Ovary (tissue), 10 donors: ENCODE measurements at places on chromosomes 3 and 15. TPM values are rescaled to one million over a fixed set of nuclear protein-coding genes. Genes with fewer than 3 reads are reported as not detected.

GRCh38 chr3:154480033-154480432 is 50.0 kb upstream of the GPR149 start:
- H3K4me1 ChIP-seq: no peaks in the 10 kb centered on the region
- H3K36me3 ChIP-seq: no peaks in the 10 kb centered on the region
- H3K27ac ChIP-seq: no peak overlapping the region
- H3K4me3 ChIP-seq: no peak overlapping the region
- H3K27me3 ChIP-seq: no peaks in the 10 kb centered on the region

GRCh38 chr3:12954891-12955650 is 113.7 kb upstream of the RPL32 start:
- no peaks in the 10 kb centered on the region for H3K36me3 ChIP-seq
- H3K4me1 ChIP-seq: peaks cover 48% of the 10 kb centered on the region
- H3K27ac ChIP-seq: no peak overlapping the region
- no peak for DNase-seq
- H3K4me3 ChIP-seq: no peak overlapping the region

DNA sequence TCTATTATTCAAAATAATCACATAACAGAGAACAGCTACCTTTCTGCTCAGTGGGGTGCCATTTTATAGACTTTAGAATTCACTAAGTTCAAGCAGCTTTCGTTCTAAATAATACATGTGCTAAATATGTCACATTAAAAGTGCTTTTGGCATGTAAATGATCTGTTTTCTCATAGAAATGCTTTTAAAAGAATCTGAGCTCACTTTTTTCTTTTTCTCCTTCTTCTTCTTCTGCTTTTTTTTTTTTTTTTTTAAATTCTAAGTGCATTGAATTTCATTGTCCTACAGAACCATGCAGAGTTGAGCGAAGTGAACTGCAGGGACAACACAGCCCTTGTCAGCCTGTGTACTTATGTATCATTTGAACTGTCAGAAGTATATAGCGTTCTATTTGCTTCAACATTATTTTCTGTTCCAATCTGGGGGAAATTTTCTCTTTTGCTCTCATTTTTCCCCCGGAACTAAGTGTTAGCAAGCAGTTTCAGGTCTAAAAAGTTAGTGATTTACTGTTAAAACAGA is 193.8 kb upstream of the TMCO5A start:
- DNase-seq: no peak
- no peaks in the 10 kb centered on the region for H3K4me1 ChIP-seq
- no peak overlapping the region for H3K27ac ChIP-seq
- no peaks in the 10 kb centered on the region for H3K27me3 ChIP-seq

DNA sequence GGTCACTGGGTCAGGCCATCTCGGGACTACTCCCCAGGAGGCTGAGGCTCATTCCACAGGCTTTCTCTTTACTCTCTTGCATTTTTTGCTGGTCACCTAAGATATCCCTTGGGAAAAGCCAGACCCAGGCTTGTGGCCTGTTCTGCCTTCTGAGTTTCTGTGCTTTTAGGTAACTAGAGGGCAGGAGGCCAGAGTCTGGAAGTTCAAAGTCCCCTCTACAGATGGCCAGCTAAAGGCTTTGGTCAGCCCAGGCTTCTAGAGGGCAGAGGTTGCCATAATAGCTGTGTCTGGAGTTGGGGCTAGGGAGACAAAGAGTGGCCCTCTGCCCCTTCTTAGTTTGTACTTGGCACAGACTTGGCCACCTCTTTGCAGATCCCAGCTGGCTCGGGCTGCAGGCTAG is 8.4 kb upstream of the PARP6 start:
- H3K4me1 ChIP-seq: no peaks in the 10 kb centered on the region
- no peak for DNase-seq
- H3K27ac ChIP-seq: no peak overlapping the region

DNA sequence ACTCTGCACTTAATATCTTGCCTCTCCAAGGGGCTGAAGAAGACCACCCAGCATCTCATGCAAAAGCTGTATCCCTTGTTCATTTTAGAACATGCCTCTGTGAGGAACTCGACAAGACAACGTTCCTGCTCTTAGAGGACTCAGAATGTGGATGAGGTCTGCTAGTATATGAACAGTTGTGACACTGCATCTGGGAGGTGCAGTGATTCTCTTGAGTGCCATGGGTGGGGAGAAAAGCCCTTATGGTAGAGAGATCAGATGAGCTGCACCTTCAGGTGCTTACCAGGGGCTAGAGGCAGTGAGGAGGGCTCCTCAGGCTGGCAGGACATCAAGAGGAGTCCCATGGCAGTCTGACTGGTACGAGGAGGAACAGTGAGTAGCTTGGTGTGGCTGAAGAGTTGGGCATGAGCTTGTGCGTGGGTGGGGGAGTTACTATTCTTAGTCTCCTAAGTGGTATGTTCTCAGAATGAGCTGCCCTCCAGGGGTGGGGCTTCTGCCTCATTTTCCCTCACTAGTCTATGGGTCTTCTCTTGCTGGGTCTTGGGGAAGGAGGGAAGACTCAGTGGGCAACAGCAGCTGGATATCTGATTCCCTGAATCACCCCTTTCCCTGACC is 56.7 kb upstream of the ATP2B2 start:
- no peak for DNase-seq
- H3K36me3 ChIP-seq: no peaks in the 10 kb centered on the region
- H3K27ac ChIP-seq: no peak overlapping the region

GRCh38 chr3:182501856-182502255 is 291.4 kb upstream of the ATP11B start:
- H3K4me3 ChIP-seq: no peak overlapping the region
- no peak for DNase-seq
- H3K27me3 ChIP-seq: no peaks in the 10 kb centered on the region
- H3K27ac ChIP-seq: no peak overlapping the region
- H3K4me1 ChIP-seq: no peaks in the 10 kb centered on the region
- no peaks in the 10 kb centered on the region for H3K36me3 ChIP-seq

GRCh38 chr3:183381179-183381578 is 47.2 kb downstream of the MCF2L2 start:
- no peak overlapping the region for H3K27ac ChIP-seq
- no peak overlapping the region for H3K4me3 ChIP-seq
- no peaks in the 10 kb centered on the region for H3K36me3 ChIP-seq
- H3K27me3 ChIP-seq: no peaks in the 10 kb centered on the region
- DNase-seq: no peak

DNA sequence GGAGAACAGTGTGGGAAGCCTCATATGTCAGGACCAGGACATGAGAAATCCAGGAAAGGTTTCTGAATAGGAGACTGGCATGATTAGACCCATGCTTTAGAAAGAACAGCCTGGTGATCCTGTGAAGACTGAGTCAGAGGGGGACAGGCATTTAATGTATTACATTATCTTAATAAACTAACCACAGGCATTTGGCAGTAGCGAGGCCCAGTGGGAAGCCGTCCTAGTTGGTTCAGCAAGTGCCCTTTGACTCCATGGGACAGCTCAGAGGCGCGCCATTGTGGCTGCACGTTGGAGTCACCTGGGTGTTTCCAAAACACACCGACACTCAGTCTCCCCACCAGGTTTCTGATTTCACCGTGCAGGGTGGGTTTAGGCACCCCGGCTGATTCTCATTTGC is 90.5 kb upstream of the DGKG start:
- DNase-seq: no peak
- H3K27me3 ChIP-seq: no peaks in the 10 kb centered on the region
- no peaks in the 10 kb centered on the region for H3K36me3 ChIP-seq
- no peak overlapping the region for H3K27ac ChIP-seq
- H3K4me1 ChIP-seq: no peaks in the 10 kb centered on the region
- H3K4me3 ChIP-seq: no peak overlapping the region

GRCh38 chr3:107651782-107652181 is 129.0 kb downstream of the BBX start:
- H3K27me3 ChIP-seq: no peaks in the 10 kb centered on the region
- H3K27ac ChIP-seq: no peak overlapping the region
- DNase-seq: no peak
- H3K36me3 ChIP-seq: no peaks in the 10 kb centered on the region
- H3K4me1 ChIP-seq: no peaks in the 10 kb centered on the region

DNA sequence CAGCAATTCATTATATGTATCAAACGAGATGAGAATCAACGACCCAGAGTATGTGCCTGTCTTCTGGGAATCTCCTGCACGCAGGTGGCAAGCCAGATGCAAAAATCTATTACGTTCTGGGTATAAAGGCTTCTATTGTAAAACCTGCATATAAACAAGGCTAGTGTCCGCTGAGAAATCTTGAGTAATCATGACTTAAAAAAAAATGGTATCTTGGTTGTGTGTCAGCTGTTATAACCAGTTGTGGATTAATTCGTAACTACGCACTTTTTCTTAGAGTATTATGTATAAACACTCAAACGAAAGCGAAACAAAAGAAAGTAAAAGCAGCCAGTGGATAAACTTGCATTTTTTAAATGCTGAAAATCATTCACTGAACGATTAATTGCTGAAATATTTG is 509.1 kb downstream of the RSL24D1 start:
- no peaks in the 10 kb centered on the region for H3K4me1 ChIP-seq
- H3K4me3 ChIP-seq: no peak overlapping the region
- H3K36me3 ChIP-seq: no peaks in the 10 kb centered on the region
- DNase-seq: no peak
- no peak overlapping the region for H3K27ac ChIP-seq

- no peak overlapping the region for H3K4me3 ChIP-seq
- H3K36me3 ChIP-seq: no peaks in the 10 kb centered on the region
- H3K27me3 ChIP-seq: no peaks in the 10 kb centered on the region
- DNase-seq: no peak
These were observed 525.8 kb downstream of the SHQ1 start for GRCh38 chr3:72322264-72322976.

GRCh38 chr3:184713040-184713355 is 1.1 kb upstream of the MAGEF1 start:
- H3K27me3 ChIP-seq: no peaks in the 10 kb centered on the region
- no peak overlapping the region for H3K27ac ChIP-seq
- H3K36me3 ChIP-seq: no peaks in the 10 kb centered on the region
- peaks cover 15% of the 10 kb centered on the region for H3K4me1 ChIP-seq

DNA sequence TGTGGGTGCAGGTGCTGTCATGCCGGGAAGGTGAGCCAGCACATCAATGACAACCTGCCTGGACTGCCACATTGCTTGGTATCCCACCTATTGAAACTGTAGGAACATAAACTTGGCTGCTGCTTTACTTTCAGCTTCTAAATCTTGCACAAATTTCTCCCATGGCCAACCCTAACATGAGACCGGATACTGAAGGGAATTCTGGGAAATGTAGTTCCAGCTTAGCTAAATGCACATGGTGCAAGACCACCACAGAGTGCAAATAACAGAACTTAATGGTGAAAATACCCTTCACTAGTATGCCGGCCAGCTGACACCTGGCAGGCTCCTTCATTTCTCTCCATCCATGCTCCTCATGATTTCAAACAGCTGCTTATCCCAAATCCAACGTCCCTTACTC is 247.4 kb downstream of the ARRDC4 start:
- H3K4me1 ChIP-seq: no peaks in the 10 kb centered on the region
- no peak overlapping the region for H3K4me3 ChIP-seq
- no peak overlapping the region for H3K27ac ChIP-seq
- no peak for DNase-seq
- no peaks in the 10 kb centered on the region for H3K27me3 ChIP-seq

DNA sequence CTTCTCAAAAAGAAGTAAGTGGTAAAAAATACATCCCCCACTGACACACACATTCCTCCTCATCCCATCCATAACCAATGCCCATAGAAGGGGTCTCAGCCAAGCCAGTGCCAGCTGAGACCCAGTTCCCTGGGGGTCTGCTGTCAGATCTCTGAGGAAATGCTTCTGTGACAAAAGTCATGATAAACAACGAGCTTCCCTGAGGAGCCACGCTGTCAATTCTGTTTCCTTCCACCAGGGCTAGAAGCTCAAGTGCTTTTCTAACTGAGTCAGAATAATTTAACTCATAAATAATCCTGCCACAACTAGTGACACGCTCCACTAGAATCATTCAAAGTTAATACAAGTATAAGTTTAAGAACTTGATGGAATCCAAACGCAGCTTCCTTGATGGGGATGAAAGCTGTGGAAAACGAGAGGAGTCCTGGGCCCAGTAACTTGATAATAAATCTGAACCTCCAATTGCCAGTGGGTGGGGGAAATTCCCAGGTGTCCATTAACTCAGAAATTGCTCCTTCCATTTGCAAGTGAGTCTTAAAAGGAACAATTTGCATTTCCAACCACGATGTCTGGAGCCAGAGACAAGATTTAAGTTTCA is 348.7 kb upstream of the LMCD1 start:
- no peaks in the 10 kb centered on the region for H3K36me3 ChIP-seq
- H3K27me3 ChIP-seq: no peaks in the 10 kb centered on the region
- no peak overlapping the region for H3K4me3 ChIP-seq
- DNase-seq: no peak

GRCh38 chr3:45048244-45048643 is 22.1 kb downstream of the CLEC3B start:
- H3K36me3 ChIP-seq: no peaks in the 10 kb centered on the region
- no peaks in the 10 kb centered on the region for H3K4me1 ChIP-seq
- H3K27me3 ChIP-seq: no peaks in the 10 kb centered on the region
- DNase-seq: no peak

DNA sequence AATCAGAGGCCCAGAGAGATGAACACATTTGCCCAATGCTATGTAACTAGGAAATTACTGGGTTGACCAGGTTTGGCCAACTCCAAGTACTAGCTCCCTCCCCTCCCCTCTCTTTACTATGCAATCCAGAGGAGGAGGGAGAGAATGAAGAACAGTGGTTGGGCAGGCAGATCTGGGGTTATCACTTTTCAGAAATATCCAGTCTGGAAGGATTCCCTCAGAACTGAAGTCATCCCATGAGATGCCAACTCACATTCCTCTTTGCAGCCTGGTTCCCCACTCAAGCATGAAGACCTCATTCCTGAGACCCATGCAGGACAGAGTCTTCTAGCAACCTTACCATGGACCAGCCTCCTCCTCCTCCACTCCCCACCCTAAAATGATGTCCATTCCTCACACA is 201.1 kb downstream of the TLE3 start:
- no peaks in the 10 kb centered on the region for H3K27me3 ChIP-seq
- no peaks in the 10 kb centered on the region for H3K4me1 ChIP-seq
- H3K36me3 ChIP-seq: no peaks in the 10 kb centered on the region
- H3K4me3 ChIP-seq: no peak overlapping the region

GRCh38 chr3:170046269-170047132 is 8.7 kb downstream of the GPR160 start:
- no peak overlapping the region for H3K4me3 ChIP-seq
- no peaks in the 10 kb centered on the region for H3K4me1 ChIP-seq
- H3K27ac ChIP-seq: no peak overlapping the region
- H3K36me3 ChIP-seq: no peaks in the 10 kb centered on the region

FAM3D gene
- 6.3 TPM for total RNA-seq

ISLR gene
- total RNA-seq: 156 TPM

SYNPR gene
- not detected for total RNA-seq

KBTBD8 gene
- total RNA-seq: 0.35 TPM

ATP1B3 gene
- total RNA-seq: 36.7 TPM

SNRK gene
- 49.2 TPM for total RNA-seq

TGM5 gene
- not detected for total RNA-seq

RPL22L1 gene
- 68.4 TPM for total RNA-seq

GHRL gene
- total RNA-seq: 1.6 TPM

ZDHHC3 gene
- total RNA-seq: 28.6 TPM

A4GNT gene
- not detected for total RNA-seq
